CD8-positive, alpha-beta T cell (primary cell): ENCODE measurements at places on chromosomes 5 and 9.

DNA sequence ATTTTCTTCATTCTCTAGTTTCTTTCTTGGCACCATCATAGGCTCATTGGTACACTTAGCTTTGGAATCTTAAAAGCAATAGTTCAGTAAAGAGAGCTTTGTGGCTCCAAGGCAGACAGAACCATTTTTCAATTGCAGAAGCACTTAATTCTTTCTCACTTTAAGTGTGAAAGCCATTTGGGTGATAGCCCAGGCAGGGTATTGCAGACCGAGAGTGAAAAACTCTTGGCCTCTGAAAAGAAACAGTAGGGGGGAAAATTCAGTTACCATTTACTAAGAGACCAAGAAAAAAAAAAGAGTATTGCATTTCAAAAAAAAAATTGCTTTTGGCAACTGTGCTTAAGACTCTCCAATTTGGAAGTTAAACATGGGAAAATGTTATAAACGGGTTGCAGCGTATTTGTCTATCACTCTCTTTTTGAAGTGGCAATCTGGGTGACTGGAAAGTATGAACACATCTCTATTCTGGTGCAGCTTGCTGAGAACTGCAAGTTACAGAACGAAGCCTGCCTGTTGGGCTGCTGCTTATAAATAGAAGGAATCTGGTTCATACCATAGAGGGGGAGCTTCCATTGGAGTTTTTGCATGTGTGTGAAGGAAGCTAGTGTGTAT lies 170.5 kb downstream of the TLE4 start:
- no peak for DNase-seq

DNA sequence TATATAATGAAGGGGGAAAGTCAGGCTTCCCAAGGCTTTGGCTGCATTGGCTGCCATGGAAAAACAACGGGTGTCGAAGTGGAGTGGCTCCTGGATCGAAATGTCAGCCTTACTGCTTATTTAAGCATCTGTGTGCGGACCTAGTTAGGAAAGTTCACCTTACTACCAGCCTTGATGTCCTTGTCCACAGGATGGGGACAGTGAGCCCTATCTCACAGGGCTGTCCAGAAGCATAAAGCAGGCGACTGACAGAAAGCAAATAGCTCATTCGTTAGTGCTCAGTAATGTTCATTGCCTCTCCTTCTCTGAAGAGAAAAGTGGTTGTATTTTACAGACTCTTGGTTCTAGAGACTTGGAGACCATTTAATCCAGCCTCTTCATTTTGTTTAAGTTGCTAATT lies 81.5 kb upstream of the NIPAL4 start:
- no peak for DNase-seq

- DNase-seq = no peak
Observed at GRCh38 chr5:142411656-142412425, 87.0 kb upstream of the SPRY4 start.

- no peak for DNase-seq
Observed at GRCh38 chr9:121107029-121107428, 32.3 kb downstream of the CNTRL start.

DNA sequence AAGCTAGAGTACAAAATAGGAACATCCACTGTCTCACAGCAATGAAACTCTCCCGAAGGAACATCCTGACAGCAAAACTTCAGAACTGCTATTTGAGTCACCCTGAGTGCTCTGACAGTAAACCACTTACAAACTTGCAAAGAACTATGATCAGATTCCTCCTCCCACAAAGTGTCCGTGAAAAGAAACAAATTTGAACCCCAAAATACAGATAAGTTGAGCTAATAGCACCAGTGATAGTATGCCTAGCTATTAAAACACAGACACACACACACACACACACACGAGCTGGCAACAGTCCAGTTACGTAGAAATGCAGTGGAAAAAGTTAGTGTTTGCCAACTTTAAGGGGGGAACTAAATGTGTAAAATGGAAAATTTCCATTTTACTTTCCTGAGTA lies 3.1 kb upstream of the GLIS3 start:
- no peak for DNase-seq

- DNase-seq = no peak
Observed at GRCh38 chr9:69213647-69214046, 39.6 kb downstream of the TJP2 start.
